ENCODE measurements at places on chromosomes 7 and 10.

DNA sequence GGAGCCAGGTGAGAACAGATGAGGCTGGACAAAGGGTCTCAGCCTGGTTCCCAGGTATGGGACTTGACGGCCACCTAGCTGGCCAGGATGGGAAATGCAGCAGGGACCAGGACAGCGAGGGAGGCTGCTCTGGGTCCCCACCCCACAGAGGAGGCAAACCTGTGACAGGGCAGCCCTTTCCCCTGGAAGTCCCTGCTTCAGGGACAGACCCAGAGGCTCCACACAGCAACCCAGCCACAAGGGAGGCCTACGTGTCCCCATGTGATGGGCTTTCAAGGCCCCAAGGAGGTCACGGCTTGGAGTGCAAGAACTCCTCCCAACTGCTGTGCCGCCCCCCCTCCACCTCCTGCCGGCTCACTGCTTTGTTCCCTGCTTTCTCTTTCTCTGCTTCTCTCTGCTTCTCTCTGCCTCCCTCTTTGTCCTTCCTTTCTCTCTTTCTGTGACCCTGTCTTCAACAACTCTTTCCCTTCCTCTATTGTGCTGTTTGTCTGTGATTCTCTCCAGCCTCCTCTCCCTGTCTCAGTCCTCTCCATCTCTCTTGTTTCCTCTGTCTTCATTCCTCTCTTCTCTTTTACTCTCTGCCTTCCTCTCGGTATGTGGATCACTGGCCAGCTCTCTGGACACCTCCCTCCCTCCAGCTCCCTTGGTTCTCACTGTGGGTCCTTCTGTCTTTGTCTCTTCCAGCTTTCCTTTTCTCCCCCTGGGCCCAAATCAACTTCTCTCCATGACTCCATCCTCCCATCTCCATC, 9.6 kb upstream of the EIF5AL1 start:
- DNase-seq, result no peak

- DNase-seq, result no peak
These were observed 147.3 kb downstream of the DPY19L1 start for GRCh38 chr7:34889951-34890350.

DNA sequence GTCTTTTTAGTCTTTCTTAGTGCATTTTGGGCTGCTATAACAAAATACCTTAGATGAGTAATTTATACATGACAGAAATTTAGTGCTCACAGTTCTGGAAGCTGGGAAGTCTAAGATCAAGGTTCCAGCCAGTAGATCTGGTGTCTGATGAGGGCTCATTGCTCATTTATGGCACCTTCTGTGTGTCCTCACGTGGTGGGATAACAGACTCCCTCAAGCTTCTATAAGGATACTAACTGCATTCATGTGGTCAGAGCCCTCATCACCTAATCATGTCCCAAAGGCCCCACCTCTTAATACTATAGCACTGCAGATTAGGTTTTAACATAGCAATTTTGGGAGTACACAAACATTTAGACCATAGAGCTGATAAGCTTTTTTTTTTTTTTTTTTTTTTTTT, 80.4 kb downstream of the ZNRF2 start:
- DNase-seq, result no peak

GRCh38 chr10:49534670-49535381, 4.1 kb downstream of the ERCC6 start:
- no peak for DNase-seq

GRCh38 chr7:150586785-150587152, 19.6 kb downstream of the GIMAP4 start:
- DNase-seq, result no peak

DNA sequence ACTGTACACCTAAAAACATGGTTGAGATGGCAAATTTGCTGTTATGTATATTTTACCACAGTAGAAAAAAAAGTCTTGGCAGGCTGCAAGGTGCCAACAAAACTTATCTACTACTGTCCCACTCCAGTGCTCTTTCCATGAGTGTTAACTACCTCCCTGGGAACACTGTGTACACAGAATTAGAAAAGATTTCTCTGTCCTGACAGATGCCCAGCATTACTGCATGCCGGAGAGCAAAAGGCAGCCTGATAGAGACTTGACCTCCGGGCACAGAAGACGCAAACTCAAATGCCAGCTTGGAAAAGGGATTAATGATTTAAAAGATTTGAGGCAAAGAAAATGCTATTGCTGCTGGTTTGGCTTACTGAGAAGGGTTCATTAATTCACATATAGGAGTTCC, 228.8 kb downstream of the TMEM178B start:
- no peak for DNase-seq

GRCh38 chr7:67105377-67105776, 108.7 kb downstream of the TYW1 start:
- no peak for DNase-seq

All from stimulated activated CD4-positive, alpha-beta T cell treated with anti-CD3 and anti-CD28 coated beads, Interleukin-2, amount 100 ng/mL, for 4 hours (primary cell).